ENCODE measurements at places on chromosomes 13 and 19. TPM values are rescaled to one million over a fixed set of nuclear protein-coding genes. Genes with fewer than 3 reads are reported as not detected.

The HMG20B gene
- 38.6 TPM for polyA plus RNA-seq

The APOC4 gene
- polyA plus RNA-seq, result not detected

The PIBF1 gene
- polyA plus RNA-seq, result 5.7 TPM

The LILRA1 gene
- polyA plus RNA-seq, result 2.1 TPM

The CTXN1 gene
- 1.3 TPM for polyA plus RNA-seq

Data from adipose tissue (tissue), 3 donors.